ENCODE measurements at places on chromosomes 5 and 9.

DNA sequence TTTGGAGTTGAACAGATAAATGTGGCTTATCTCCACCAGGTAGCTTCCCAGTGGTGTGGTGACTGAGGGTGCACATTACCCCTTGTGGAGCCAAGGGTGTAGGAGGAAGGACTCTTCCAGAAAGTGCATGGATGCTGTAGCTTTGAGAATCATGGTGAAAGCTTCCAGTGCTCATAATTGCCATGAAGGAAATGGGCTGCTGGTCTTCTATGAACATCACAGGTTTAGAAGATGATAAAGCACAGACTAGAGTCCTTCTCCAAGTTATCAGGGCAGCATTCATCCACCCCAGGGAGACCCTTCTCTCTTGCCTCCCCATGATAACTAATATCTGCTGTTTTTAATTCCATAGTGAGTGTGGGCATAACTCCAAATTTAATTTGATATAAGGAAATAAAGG is 93.4 kb upstream of the CHD1 start:
- DNase-seq = no peak

DNA sequence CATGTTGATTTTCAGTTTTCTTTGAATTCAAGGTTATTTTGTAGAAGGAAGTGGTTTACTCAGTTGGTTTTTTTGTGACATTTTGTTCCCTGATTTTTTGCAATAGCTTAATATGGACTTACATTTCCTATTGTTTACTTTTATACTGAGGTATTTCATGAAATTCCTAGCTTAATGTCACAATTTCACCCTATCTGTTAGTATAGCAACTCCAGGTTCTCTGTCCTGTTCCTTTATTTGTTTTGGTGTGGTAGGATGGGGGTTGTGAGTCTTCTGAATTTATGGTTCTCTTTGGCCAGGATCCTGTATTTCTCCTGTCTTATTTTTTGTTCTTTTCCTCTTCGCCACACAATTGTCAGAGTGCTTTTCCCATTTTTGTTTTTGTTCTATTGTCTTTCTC is 523.4 kb upstream of the ARRDC3 start:
- no peak for DNase-seq

GRCh38 chr9:133705576-133705975 is 32.6 kb downstream of the SARDH start:
- DNase-seq = no peak

DNA sequence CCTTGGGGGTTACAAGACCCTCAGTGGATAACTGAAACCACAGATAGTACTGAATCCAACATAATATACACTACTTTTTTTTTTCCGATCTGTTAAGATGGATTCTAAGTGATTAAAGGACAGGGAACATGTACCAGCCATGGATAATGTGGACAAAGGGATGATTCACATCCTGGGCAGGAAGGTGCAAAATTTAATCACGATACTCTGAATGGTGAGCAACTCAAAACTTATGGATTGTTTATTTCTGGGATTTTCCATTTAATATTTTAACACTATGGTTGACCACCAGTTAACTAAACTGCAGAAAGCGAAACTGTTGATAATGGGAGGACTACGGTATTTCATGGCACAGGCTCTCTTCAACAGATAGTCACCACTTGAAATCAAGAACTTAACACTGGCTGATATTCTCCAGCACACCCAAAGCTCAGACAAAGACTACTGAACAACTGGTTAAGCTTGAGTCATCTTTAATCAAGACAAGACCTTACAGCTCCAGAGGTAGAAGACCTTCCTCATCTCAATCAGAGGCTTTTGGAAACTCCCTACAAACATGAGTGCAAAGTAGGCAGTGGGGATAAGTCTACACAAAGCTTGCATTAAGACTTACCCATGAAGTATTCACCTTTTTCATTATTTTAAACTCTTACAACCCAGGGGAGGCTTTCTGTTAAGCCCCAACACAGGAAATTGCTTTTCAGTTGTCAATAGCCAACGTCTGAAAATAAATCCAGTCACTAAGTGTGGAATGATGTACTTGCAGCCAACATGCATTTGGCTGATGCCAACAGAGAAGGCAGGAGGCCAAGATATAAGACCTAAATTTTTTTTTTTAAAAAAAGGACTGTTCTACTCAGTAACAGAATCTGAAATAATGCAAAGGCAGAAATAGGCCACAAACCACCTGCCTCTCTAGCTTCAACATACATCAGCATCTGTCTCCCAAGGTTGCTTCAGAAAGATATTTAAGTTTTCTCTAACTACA is 78.7 kb downstream of the ELAVL2 start:
- no peak for DNase-seq

GRCh38 chr5:157902449-157903116 is 43.6 kb upstream of the CLINT1 start:
- DNase-seq = no peak

DNA sequence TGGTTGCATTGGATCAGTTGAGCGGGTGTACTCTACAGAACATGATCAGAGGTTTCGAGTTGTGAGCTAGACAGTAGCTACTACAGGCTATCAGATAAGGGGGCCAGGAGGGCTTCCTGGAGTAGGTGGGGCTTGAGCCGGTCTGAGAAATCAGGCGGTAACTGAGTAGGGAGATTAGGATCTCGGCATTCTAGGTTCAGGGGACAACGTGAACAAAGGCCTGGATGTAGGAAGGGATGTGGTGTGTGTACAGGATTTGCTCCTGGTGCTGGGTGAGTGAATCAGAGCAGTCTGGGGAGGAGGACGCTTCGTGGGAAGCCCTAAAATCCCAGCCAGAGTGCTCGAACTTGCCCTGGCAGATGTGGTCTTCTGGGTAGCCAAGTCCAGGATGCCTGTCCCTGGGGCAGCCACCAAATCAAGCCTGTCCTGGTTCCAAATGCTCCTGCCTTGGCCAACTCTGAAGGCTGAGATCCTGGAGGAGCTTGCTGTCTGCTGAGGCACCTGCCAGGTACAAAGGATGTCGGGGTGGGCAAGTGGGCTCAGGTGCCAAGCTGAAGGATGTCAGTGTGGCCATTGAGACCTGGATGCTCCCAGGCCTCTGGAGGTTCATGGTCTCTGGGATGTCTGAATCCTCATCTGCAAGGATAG is 33.4 kb downstream of the STC2 start:
- no peak for DNase-seq

DNA sequence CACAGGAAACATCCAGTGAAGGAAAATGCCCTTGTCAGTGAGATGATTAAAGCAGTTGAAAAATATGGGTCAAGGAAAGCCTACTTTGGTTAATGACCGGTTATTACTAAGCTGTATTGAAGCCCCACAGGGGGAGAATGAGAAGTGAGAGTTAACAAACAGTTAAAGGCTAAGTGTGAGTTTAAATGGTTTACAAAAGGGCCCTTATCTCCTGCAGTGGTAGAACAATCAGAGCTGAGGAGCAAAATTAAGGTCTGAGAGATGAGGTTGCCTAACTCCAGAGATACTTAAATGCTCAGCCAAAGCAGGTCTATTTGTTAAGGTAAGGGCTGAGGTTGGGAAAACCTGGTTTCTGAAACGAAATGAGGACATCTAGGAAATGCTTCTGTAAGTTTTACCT is 75.1 kb upstream of the FER start:
- no peak for DNase-seq

DNA sequence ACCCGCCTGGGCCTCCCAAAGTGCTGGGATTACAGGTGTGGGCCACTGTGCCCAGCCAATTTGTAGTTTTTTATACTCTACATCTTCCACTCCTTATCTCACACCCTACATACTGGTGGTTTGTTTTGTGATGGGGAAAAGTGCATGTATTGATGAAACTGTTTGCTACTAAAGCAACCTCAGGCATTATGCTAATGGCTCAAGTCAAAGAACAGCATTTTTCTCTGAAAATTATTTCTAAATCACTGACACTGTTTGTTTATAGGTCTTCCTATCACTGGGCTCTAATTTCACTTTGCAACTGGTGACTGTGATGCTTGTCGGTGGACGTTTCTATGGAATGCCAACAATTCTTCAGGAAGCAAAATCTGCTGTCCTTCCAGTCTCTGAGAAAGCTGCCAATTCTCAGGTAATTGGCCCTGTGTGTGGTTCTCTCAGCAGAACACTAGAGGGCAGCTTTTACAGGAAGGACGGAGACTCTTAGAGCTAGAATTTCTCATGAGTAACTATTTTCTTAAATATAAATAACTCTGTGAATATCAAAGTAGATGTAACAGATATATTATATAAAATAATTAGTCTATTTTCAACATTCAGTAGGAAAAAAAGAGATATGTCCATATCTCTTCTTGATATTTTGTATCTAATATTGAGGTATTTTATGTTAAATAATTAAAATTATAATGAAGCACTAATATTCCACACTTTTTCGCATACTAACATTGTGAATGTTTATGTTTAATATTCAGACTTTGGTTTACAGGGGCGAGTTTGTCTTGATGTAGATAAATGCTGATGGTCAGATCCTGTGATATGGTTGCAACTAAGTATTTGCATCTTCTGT is 244.1 kb downstream of the ADGRV1 start:
- peak; percentile 11 for DNase-seq

GRCh38 chr9:37514999-37515398 is 29.3 kb downstream of the POLR1E start:
- no peak for DNase-seq

DNA sequence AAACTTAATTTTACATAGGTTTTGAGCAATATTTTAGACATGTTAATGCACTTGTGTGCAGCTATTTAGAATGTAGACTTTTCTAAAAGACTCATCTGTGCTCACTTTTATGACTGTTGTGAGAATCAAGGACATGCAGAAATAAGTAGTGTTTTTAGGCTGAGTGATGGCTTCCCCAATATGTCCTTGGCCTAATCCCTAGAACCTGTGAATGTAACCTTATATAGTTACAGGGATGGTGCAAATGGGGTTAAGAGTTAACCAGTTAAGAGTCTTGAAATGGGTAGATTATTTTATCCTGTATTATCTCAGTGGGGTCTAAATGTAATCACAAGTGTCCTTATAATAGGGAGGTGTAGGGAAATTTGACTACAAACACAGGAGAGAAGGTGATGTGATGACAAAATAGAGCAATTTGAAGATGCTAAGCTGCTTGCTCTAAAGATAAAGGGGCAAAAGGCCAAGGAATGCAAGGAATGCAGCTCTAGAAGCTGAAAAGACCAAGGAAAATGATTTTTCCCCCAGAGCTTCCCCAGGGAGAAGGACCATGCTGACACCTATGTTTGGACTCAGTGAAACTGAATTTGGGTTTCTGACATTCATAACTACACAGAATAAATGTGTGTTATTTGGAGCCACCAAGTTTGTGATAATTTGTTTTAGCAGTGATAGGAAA is 298.0 kb upstream of the PAPPA start:
- DNase-seq = no peak

DNA sequence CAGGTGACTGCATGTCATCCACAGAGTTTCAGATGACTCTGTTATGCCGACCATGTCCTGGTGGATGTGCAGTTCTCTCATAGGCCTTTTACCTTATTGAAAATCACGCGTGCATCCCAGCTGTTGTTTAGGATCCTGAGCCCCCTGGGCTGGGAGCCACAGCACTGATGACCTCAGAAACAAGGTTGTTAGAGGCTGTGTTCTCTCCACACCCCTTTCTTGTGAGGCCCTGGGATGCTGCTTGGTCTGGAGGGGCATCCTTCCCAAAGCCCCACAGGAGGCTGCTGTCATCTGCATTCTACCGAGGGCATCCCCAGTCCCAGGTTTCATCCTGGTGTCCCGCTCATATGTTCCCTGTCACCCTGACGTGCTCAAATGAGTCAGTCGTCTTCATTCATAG is 76.5 kb upstream of the IRX4 start:
- no peak for DNase-seq

GRCh38 chr5:131459216-131459615 is 175.8 kb downstream of the RAPGEF6 start:
- DNase-seq = no peak

DNA sequence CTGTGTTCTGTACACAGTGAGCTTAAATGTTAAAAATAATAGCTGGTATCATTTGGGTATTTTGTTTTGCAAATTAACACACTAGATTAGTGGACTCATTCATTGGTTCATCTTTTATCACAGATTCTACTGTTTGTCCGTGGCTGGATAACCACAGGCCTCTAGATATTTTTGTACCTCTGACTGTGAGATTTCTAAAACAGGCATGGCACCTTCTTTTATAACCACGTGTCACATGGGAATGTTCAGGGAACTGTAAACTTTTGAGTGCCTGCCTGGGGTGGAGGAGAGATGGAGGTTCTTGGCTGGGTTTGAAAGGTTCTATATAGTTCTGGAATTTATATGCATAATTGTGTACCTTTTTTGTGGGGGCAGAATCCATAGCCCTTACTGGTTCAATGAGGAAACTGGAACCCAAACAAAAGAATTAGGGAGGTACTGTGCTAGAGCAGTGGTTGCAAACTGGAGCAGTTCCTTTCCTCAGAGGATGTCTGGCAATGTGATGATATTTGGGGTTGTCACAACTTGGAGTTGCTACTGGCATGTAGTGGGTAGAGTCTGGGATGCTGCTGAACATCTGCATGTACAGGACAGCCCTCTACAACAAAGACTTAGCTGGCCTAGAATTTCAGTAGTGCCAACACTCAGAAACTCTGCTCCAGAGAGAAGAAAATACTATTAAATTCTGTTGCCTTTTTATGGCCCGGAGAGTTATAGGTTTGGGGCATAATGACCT is 16.9 kb downstream of the TLE4 start:
- no peak for DNase-seq

Data from CD4-positive, alpha-beta T cell treated with Interleukin-2 at 100 ng/mL for 4 hours (primary cell).